WERI-Rb-1 (cell line): ENCODE measurements at places on chromosomes 1 and 21.

- DNase-seq = no peak
Observed at GRCh38 chr1:198763298-198763714, 124.5 kb downstream of the PTPRC start.

GRCh38 chr1:17198476-17199258 is 6.3 kb upstream of the PADI1 start:
- peak; percentile 2 for DNase-seq

DNA sequence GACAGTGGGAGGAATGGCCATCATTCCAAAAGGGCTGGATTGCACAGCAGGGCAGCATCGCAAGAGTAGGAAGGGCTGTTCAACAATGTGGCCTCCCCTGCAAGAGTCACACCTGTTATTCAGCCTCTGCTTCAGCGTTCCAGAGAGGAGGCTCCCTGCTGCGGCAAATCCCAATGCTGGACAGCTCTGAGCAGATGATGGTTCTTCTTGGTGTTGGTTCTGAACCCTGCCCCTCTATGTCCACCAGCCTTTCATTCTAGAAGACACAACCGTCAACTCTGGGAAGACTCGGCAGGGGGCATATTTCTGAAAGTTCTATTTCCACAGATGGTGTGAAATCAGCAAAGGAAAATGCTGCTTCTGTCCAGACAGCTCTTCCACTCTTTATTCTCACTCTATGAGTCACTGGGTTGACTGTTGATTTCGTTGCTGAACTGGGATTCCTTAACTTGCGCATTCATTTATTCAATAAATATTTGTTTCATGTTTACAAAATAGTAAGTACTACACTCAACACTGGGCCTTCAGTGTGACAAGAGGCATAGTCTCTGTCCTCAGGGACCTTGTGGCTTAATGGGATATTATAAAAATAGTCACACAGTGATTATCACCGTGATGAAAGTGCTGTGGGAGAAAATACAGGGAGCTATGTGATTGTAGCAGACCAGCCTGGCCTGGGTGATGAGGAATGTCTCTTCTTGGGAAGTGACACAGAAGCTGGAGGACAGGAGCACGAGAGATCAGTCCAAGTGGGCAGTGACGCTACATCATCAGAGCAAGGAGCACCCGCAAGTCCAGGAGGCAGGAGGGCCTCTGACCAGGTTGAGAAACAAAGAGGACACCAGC is 260.3 kb downstream of the SIPA1L2 start:
- DNase-seq = no peak

DNA sequence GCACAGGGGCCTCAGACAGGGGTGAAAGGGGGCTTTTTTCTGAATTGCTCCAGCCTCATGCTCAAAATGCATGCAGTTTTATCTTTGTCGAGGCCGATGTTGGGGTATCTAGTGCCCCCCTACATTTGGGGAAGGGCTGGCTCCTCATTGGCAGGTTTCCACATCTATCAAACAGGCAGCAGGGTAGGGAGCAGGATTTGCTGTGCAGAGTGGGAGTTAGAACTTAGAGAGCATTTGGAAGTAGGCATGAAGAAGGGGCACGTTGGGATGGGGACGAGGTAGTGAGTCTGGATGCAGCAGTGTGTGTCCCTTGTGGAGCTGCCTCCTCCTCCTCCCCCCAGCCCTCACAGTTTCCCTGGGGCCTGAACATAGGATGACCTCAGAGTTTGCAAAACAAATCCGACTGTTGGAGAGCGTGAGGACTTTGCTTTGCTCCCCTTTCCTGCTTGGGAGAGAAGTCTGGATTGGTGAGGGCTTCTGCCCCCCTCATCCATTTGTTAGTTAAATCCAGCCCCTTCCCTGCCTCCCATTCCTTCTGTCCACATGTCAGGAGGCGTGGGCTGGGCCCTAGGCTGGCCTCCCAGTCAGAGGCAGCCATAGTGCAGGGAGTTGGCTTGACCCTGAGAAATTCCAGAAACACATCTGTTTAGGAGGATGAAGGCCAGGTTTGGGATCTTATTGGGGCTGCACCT is 36.9 kb upstream of the GPR37L1 start:
- peak; percentile 58 for DNase-seq

DNA sequence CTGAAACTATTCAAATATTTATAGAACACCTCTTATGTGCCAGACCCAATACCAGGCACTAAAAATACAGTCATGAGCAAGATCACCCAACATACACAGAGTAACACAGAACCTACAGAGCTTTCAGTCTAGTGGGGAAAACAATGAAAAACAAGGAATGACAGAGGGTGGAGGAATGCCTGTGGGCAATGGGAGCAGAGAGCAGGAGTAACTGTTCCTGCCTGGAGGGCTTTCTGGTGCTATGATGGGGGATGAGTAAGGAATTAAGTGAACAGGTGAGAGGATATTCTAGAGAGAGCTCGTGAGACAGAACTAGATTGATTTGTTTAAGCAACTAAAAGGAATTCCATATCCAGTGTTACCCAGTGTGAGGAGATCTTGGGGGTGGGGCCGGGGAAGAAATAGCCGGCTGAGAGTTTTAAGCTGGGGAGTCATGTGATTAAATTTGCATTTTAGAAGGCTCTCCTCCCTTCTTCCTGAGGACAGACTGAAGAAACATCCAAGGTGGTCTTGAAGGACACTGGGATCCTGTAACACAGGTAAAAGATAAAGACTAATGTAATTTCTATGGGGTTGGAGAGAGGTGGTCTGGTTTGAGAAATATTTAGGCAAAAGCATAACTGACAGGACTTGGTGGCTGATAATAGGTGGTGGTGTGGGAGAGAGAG is 2.1 kb upstream of the CD53 start:
- DNase-seq = no peak

GRCh38 chr1:9128166-9128519 is 759 bp downstream of the GPR157 start:
- no peak for DNase-seq

DNA sequence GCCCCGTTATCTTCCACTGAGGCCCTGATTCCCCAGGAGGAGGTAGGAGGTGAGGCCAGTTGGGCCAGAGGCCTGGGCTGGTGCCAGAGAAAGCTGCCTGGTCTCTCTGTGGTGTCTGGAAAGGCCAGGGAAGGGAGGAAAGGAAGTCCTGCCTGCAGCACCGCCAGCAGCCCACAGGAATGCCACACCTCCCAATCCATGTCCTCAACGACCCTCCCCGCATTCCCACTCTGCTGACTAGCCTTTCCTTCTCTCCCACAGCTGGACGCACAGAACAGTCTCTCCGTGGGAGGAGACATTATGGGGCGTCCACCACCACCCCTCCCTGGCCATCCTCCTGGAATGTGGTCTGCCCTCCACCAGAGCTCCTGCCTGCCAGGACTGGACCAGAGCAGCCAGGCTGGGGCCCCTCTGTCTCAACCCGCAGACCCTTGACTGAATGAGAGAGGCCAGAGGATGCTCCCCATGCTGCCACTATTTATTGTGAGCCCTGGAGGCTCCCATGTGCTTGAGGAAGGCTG is 18.0 kb downstream of the CSF1 start:
- DNase-seq = no peak

- DNase-seq = no peak
Observed at GRCh38 chr1:163275222-163275621, 46.5 kb upstream of the NUF2 start.

GRCh38 chr1:3482378-3482849 is 27.9 kb downstream of the ARHGEF16 start:
- DNase-seq = peak; percentile 65

GRCh38 chr1:67285780-67286488 is 21.7 kb upstream of the IL12RB2 start:
- DNase-seq = no peak

- DNase-seq = no peak
Observed at GRCh38 chr21:38325731-38326420, 69.1 kb downstream of the KCNJ15 start.

DNA sequence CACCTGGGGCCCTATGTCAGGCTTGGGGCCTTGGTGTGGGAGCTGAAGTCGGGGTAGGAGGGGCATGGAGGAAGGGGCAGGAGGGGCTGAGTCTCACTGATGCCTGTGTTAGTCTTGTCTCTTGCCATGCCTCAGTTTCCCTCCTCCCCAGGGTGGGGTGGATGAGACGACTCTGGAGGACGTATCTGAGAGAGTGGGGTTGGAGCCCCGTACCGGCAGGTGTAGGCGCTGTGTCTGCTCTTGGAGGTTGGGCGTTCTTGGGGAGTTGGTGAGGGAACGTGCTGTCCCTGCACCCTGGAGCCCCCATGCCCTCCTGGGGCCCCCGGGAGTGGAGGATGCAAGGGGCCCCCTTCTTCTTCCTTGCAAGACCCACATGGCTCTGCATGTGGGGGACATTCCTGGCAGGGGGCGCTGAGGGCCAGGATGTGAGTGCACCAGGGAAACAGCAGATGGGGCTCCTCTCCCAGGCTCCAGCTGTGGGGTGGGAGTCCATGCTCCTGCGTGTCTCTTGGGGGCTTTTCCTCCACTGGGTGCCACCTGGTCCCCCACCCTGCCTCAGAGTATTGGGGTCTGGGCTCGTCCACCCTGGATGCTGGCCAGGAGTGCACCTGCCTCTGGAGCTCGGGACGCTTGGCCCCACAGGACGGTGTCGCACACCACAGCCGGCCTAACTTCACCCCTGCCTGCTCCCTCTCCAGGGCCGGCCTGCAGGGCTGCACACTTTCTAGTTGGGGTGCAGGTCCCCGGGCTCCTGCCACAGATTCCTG is 1.4 kb upstream of the TNFRSF14 start:
- peak; percentile 55 for DNase-seq

- no peak for DNase-seq
Observed at GRCh38 chr1:2045468-2046173, 4.6 kb upstream of the PRKCZ start.

GRCh38 chr1:28296401-28297261 is 32.2 kb upstream of the MED18 start:
- DNase-seq = peak; percentile 87

DNA sequence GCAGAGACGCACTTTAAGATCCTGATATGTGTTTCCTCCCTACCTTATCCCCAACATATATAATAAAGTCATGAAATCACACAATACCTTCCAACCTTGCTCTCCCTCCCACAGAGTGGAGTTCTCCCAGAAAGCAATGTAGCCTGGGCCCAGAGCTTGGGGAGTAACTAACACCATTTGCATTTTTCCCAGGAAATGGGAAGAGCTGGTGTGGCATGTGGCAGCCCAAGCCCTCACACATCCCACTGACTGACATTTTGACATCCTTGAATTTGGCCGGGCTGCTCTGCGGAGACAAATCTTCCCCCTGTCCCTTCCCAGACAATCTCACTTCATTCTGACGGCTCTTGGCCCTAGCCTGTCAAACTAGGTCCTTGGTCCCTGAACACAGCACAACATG is 37.0 kb upstream of the ATP2B4 start:
- no peak for DNase-seq

GRCh38 chr1:15031251-15031933 is 122.2 kb upstream of the TMEM51 start:
- DNase-seq = no peak

- no peak for DNase-seq
Observed at GRCh38 chr1:71417421-71417820, 336.6 kb upstream of the ZRANB2 start.

DNA sequence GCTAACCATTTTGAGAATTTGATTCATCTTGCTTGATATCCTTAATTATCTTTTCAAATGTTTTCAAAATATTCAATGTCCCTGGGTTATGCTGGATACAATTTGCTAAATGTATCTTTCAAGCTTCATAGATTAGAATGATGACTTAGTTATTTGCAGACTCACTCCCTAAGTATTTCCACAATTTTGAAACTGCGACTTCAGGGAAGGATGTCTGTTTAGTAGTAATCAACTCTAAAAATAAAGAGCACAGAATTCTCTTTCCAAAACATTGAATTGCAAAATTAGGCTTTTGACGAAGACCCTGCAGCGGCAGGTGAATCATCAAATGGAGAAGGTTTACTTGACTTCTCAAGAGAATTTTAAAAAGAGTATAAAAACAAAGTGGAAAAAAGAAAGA is 14.2 kb downstream of the RGS1 start:
- DNase-seq = no peak

- DNase-seq = peak; percentile 40
Observed at GRCh38 chr1:16017461-16018303, at the start of gene HSPB7. Gene HSPB7, minus strand, starts transcription at chr1:16018043. Its CDS starts 80 bp downstream, at chr1:16017963.

DNA sequence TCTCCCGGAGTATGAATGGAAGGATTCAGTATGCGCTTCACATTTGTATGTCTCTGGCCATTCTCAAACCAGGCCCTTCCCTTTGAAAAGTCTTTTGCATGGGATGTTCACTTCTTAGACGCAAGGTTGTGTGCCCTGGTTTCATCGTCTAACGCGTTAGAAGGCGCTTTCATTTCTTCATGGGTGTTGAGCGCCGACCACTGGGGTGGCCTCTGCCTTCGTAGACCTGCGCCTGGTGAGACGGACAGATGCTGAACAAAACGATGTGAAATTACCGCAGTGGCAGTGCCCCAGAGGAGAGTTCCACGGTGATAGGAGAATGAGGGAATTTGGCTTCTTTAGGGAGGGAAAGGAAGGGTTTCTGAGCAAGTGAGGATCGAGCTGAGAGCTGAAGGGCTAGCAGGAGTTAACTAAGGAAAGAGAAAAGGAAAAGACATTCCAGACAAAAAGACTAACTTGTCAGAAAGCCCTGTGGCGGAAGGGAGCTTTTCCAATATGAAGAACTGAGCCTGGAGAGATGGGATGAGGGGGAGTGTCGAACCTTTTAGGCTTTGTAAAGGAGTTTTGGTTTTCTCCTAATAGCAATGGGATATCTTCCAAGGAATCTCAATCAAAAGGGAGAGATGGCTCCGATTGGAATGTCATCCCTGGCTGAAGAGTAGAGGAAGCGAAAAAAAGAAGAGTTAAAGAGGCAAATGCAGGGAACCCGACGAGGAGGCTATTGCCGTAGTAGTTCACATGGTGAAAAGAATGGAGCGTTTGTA is 951 bp downstream of the GGPS1 start:
- DNase-seq = peak; percentile 67

DNA sequence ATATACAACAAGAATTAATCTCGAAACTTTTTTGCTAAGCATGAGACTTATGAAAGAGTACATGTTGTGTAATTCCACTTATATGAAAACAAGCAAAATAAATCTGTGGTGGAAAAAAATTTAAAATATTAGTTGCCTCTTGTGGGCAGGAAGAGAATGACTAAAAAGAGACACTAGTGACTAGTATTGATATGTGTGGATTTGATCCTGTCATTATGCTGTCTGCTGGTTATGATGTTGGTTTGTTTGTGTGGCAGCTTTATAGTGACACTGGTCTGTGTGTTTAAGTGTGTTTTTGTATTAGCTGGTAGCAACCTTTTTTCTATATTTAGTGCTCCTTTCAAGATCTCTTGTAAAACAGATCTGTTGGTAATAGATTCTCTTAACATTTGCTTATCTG is 267.8 kb upstream of the NRIP1 start:
- DNase-seq = no peak
